Esophagus muscularis mucosa (tissue), 4 donors: ENCODE measurements at places on chromosomes 5 and 9. TPM values are rescaled to one million over a fixed set of nuclear protein-coding genes. Genes with fewer than 3 reads are reported as not detected.

GRCh38 chr5:81761270-81761669 lies 10.4 kb upstream of the SSBP2 start:
- H3K36me3 ChIP-seq: no peaks in the 10 kb centered on the region
- no peak for DNase-seq
- peak overlapping the region; percentile 1 for H3K27ac ChIP-seq
- peaks cover 6% of the 10 kb centered on the region for H3K4me1 ChIP-seq
- H3K4me3 ChIP-seq: no peak overlapping the region

DNA sequence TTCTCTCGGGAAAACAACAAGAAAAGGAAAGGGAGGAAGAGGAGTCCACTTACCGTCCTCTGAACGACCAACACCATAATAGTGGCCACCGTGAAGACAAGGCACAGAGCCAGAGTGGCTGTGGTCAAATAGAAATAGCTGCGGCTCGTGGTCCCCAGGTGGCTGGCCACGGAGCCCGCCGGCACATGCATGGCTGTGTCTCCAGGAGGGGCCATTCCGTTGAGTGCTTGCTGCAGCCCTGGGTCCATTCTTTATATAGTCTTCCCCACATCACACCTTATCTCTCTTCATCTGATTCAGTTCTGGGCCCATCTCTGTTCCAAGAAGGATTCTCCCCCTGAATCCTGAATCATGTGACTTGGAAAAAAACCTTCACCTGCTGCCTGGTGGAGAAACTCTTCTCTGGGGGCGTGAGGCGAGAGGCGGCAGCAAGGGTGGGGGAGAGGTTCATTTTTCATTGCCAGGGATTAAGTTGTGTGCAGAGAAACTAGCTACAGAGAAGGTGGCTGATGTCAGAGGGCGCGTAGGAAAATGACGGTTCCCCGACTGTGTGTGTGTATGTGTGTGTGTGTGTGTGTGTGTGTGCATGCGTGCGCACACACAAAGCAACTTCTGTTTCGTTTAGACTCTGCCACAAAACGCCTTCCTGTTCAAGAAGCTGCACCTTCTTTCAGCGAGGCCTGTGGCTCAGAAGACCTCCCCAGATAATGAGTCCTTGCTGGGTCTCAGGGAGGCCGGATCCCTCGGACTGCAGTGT lies at the start of gene TNFSF8:
Gene TNFSF8, minus strand, starts transcription at position 536 of the 757 bp plus-strand sequence. Its CDS starts 288 bp downstream, at position 248.
- peak within 1 kb of the TSS; percentile 53 for H3K27ac ChIP-seq
- H3K27me3 ChIP-seq: no peaks in the 10 kb centered on the region
- no peaks in the 10 kb centered on the region for H3K36me3 ChIP-seq
- no peaks in the 10 kb centered on the region for H3K4me1 ChIP-seq

GRCh38 chr5:127343866-127344265 lies 53.3 kb downstream of the MEGF10 start:
- no peaks in the 10 kb centered on the region for H3K36me3 ChIP-seq
- H3K27ac ChIP-seq: no peak overlapping the region
- no peak for DNase-seq
- no peaks in the 10 kb centered on the region for H3K4me1 ChIP-seq
- H3K4me3 ChIP-seq: no peak overlapping the region

GRCh38 chr5:76207120-76207519 lies 123.9 kb downstream of the SV2C start:
- H3K27me3 ChIP-seq: no peaks in the 10 kb centered on the region
- DNase-seq: no peak
- H3K4me3 ChIP-seq: no peak overlapping the region
- no peak overlapping the region for H3K27ac ChIP-seq
- H3K36me3 ChIP-seq: no peaks in the 10 kb centered on the region

- H3K4me1 ChIP-seq: peaks cover 7% of the 10 kb centered on the region
- no peak overlapping the region for H3K27ac ChIP-seq
- no peak overlapping the region for H3K4me3 ChIP-seq
- H3K27me3 ChIP-seq: no peaks in the 10 kb centered on the region
- no peaks in the 10 kb centered on the region for H3K36me3 ChIP-seq
Observed at GRCh38 chr5:83377131-83377865, 94.2 kb upstream of the VCAN start.

DNA sequence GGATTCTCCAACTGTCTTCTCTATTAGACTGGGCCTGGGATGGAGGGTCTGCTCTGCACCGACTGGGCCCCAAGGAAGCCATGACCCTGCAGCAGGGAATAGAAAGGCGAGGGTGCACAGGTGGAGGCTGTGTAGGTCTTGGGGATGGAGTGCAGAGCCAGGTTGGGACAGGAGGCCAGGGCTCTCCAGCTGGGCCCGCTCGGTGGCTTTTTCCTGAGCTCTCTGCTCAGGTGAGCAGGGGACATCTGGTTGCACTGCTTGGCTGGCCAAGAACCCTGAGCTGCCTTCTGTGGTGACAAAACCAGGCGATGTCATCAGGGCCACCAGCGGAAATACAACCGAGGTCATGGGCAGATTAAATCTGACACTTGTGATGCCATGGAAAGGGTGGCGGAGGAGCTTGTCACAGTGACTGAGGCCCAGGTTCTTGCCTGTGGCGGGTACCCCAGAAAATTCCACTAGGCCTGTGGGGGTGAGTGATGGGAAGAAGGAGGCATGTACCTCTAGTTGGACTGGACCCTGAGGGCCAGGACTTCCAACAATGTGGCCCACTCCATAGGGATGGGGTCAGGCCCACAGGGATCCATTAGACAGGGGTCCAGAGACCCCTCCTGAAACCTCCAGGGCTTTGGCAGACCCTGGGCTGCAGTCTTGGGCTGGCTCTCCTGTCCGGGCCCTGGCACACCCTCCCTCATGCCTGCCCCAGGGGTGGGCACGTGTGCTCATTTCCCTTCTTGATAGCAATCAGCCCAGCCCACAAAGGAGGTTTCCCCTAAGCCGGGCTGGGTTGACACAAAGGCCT lies 4.4 kb upstream of the IL3 start:
- peak; percentile 82 for DNase-seq
- H3K27ac ChIP-seq: no peak overlapping the region
- H3K36me3 ChIP-seq: no peaks in the 10 kb centered on the region
- no peaks in the 10 kb centered on the region for H3K4me1 ChIP-seq
- H3K4me3 ChIP-seq: no peak overlapping the region

- no peak for DNase-seq
- no peak overlapping the region for H3K27ac ChIP-seq
- no peak overlapping the region for H3K4me3 ChIP-seq
- H3K4me1 ChIP-seq: no peaks in the 10 kb centered on the region
- H3K27me3 ChIP-seq: no peaks in the 10 kb centered on the region
Observed at GRCh38 chr5:91632871-91633270, 249.8 kb upstream of the ARRDC3 start.

Gene PDE6A
- total RNA-seq: not detected

DNA sequence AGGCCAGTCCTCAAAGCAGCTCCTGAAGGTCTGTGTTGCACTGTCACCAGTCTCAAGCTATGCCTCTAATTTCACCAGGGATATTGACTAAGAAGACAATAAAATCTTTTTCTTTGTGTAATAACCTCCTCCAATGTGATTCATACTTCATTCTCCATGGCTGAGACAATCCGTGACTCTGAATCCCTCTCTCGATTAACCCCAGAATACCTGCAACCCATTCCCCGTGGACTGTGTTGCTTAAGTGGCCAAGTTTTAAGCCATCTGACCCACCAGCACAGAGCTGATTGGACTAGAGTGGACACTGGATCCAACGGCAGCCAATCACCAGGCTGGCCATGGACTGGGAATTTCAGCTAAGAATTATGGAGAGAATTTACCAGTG lies 5.4 kb upstream of the CCIN start:
- no peaks in the 10 kb centered on the region for H3K36me3 ChIP-seq
- peak overlapping the region; percentile 88 for H3K27ac ChIP-seq
- no peak overlapping the region for H3K4me3 ChIP-seq
- H3K27me3 ChIP-seq: no peaks in the 10 kb centered on the region

Gene GDF9
- total RNA-seq: 0.23 TPM

- no peak overlapping the region for H3K27ac ChIP-seq
- no peaks in the 10 kb centered on the region for H3K27me3 ChIP-seq
- no peak for DNase-seq
- peaks cover 32% of the 10 kb centered on the region for H3K4me1 ChIP-seq
Observed at GRCh38 chr9:113888976-113889375, 12.9 kb downstream of the ZNF618 start.

DNA sequence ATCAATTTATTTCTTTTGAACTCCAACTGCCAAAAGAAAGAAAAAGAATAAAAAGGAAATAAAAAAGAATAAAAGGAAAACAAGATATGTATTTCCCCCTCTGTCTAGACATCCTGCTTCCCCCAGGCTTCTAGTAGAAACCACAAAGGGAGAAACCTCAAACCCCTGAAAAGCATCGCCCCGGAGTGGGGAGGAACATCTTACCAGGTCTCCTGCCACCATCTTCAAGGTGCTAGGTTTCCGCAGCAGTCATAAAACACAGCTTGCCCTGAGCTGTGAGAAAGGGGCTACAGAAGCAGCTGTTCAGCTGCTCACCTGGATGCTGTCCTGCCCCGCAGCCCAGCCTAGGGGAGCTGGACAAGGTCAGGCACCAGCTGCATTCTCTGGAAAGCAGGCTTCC lies 487.7 kb downstream of the GADD45G start:
- no peak for DNase-seq
- no peak overlapping the region for H3K27ac ChIP-seq
- no peaks in the 10 kb centered on the region for H3K27me3 ChIP-seq
- no peak overlapping the region for H3K4me3 ChIP-seq
- H3K36me3 ChIP-seq: no peaks in the 10 kb centered on the region

GRCh38 chr5:98144116-98144515 lies 629.3 kb upstream of the RGMB start:
- no peak for DNase-seq
- no peaks in the 10 kb centered on the region for H3K36me3 ChIP-seq
- no peak overlapping the region for H3K27ac ChIP-seq
- H3K4me1 ChIP-seq: no peaks in the 10 kb centered on the region

DNA sequence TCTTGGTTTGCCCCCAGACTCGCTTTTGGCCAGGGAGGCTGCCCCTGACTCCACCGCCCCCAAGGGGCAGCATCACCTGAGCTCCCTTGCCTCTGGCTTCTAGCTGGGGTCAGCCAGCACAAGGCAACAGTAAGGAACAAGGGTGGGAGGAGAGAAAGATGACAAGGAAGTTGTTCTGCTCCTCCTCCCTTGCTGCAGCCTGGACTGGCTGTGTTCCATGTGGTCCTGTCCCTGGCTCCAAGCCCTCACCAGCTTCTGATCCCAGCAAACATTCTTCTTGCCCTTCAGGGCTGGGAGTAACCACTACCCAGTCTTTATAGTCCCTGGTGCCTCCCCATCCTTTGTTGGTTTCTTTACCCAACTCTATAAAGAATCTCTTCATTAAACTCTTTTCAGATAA lies 100.3 kb upstream of the SPIN1 start:
- H3K27me3 ChIP-seq: no peaks in the 10 kb centered on the region
- H3K36me3 ChIP-seq: no peaks in the 10 kb centered on the region

Gene SPATA6L
- 0.99 TPM for total RNA-seq

DNA sequence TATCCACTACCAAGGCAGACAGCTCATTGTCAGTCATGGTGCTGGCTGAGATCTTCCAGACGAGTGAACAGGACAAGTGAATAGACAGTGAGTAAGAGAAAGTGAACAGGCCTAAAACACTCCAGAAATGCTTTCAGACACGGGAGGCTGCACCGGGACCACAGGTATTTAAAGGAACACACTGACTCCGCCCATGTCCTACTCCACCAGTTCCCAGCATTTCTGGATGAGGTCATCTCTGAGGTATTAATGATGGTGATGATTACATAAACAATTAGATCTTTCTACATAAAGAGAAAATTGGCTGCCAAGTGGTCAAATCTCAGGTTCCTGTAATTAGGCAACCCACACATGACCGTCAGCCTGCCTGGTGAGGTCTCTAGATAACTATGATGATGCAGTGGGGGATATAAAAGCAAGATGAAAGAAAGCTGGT lies at the start of gene ACTBL2:
Gene ACTBL2, minus strand, starts transcription at position 141 of the 436 bp plus-strand sequence. Its CDS starts 104 bp downstream, at position 37.
- no peaks in the 10 kb centered on the region for H3K4me1 ChIP-seq
- no peaks in the 10 kb centered on the region for H3K27me3 ChIP-seq
- no peak within 1 kb of the TSS for H3K27ac ChIP-seq

Gene IFNA2
- total RNA-seq: not detected

DNA sequence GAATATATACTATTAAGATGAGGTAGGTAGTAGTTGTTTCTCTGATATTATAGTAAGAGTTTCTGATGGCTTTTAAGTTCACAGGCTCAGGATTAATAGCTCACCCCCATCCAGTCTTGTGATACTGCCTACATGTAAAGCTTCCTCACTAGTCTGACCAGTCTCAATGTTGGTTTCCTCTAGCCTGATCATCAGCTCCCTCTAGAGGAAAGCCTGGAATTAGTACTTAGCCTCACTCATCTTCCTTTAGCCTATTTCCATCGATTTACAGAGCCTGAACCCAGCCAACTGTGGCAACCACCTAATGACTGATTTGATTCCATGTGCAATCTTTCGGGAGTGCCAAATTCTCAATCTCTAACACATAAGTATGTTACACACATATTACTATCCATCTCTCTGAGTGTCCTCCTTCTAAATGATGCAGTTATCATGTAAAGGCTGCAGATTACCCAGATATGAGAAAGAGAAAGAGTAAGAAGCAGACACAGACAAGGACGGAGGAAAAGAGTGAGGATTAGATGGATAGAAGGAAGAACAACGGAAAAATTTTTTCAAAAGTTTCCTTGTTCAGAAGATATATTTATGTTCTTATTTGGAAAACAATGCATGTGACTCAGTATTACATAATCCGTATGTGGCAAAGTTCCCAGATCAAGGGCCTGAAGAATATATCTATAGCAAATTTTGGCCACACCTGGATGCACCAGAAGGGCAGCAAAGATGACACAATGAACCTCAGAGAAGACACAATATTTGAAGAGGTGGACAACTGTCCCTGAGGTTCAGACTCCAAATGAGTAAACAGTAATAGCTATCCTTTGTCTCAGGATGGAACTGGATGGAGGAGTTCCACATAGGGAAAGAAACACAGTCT lies 333.7 kb downstream of the ELAVL2 start:
- no peak for DNase-seq
- no peaks in the 10 kb centered on the region for H3K4me1 ChIP-seq
- no peaks in the 10 kb centered on the region for H3K27me3 ChIP-seq
- no peak overlapping the region for H3K4me3 ChIP-seq

DNA sequence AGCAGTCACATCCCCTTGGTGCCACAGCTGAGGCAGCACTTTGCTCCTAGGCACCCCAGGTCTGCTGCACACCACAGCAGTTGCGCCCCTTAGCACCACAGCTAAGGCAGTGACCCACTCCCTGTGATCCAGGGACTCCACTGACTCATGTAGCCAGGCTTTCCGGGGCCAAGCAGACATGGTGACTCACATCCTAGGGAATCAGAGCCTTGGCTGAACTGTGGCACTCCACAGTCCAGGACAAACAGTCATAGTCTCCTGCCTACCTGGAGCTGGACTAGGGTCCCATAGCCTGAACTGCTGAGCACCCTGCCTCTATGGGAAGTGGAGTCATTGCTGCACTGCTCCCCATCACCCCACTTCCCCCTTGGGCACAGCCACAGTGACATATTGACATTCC lies 338.7 kb downstream of the NPR3 start:
- no peaks in the 10 kb centered on the region for H3K4me1 ChIP-seq
- no peak overlapping the region for H3K27ac ChIP-seq
- no peak overlapping the region for H3K4me3 ChIP-seq
- DNase-seq: no peak

- DNase-seq: no peak
- no peaks in the 10 kb centered on the region for H3K36me3 ChIP-seq
- no peaks in the 10 kb centered on the region for H3K27me3 ChIP-seq
- no peak overlapping the region for H3K27ac ChIP-seq
- H3K4me3 ChIP-seq: no peak overlapping the region
Observed at GRCh38 chr5:104751969-104752368, 1189.4 kb upstream of the NUDT12 start.
